Fibroblast of skin of abdomen (primary cell): ENCODE measurements at places on chromosomes 2 and 18.

DNA sequence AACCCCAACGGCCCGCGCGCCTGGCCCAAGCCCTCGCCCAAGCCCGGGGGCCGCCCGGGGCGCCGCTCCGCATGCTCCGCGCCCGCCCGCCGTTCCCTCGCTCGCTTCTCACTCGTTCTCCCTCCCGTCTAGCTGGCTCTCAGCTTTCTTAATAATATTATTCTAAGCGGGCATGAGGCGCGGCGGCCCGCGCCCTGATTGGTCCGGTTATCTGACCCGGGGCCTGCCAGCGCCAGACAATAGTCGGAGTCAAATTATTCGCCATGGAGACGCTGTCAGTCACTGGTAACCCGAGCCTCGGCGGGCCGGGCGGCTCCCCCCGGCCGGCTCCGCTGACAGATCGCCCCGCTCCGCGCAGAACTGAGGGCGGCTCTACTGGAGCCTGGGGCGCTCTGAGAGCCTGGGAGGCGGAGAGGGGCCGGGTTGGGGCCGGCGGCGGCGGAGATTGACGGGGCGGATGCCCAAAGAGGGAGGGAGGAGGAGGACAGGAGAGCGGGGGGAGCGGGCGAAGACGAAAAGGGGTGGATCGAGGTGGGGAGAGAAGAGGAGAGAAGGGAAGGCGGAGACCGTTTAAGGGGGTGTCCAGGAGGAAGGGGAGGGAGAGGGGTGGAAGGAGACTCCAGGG lies at the start of gene SIX2:
Gene SIX2 (minus strand): TSS at position 150 of the 625 bp plus-strand sequence. CDS start 342 bp downstream, outside the sequence.
- peak; percentile 92 for DNase-seq

GRCh38 chr2:88859461-88859860 lies 168.0 kb downstream of the RPIA start:
- no peak for DNase-seq

DNA sequence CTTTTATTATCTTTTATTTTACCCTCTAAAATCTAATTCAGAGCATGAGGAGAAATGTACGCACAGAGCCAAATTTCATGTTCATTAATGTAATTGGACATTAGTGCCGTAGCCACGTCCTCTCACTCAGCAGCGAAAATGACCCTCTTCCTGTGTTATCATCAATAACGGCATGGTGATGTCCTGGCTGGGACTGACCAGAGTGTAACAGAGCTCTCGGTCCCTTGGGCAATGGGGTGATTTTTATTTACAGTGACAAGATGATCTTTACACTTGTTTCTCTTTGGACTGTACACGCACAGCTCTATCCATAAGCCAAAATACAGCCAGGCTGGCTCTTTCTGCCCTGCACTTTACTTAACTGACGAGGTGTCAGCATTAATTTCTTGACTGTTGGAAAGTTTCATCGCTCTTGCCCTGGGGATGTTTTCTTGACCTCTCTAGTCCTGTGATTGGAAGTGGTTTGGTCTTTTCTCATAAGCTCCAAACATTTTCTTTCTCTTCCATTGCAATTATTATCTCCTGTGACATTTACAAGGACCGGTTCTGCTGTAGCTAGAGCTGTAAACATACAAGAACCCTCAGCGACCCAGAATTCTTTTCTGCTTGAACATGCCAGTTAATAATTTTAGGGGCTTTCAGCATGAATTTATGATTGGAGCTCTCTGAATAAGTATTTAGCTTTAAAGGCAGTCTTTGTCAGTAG lies 308.0 kb upstream of the PIK3C3 start:
- no peak for DNase-seq

GRCh38 chr18:71443706-71444480 lies 1100.2 kb downstream of the CBLN2 start:
- DNase-seq: peak; percentile 58

- DNase-seq: no peak
Measured at GRCh38 chr18:79952456-79952995, 1.1 kb upstream of the SLC66A2 start.

- DNase-seq: no peak
Measured at GRCh38 chr2:153589586-153589985, 111.0 kb upstream of the RPRM start.

- DNase-seq: peak; percentile 43
Measured at GRCh38 chr18:10289951-10290637, 164.3 kb upstream of the APCDD1 start.

DNA sequence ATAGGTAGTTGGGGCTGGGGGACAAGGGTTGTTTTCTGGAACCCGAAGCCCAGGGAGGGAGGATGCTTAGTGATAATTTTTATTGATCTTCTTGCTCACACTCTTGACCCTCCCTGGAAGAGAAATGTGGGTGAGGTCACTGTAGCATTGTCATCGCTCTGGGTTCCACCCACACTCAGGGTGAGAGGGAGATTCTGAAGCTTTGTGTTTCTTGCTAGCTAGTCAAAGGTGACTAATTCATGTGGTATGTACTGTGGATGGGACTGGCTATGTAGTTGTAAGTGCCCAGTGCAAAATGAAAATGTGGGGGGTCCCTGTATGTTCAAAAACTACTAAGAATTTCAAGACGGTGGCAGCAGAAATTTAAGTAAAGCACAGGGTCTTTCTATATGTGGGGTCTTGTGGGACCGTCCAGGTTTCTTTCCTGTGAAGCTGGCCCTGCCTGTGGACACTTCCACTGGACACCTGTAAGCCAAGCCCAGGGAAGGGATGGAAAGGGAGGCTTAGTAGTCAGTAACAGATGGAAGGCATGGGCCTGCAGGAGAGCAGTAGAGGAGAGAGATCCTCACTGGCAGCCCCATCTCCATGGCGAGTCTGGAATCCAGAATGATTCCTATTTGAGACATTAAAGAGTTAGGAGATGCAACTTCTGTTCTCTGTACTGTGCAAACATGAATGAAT lies 35.0 kb downstream of the TSN start:
- DNase-seq: peak; percentile 89

- DNase-seq: no peak
Measured at GRCh38 chr2:234989183-234989701, 37.4 kb downstream of the SH3BP4 start.

DNA sequence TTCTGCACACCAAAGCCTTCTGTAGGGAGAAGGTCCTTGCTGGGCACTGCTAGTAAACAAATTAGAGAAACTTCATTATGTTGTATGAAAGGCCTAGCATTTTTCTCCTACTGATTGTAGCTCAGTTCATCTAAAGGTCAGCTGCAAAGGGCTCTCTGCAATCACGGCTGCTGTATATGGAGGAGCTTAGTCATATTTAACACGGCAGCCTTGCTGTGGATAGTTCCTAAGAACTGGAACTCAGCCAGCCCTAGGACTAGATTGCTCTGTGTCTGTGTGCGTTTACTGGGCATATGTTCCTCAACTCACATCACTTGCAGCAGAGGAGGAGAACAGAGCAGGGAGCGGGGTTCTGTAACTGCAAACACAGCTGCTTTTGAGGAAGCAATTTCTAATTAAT lies 1103.9 kb upstream of the KLHL29 start:
- peak; percentile 93 for DNase-seq

- peak; percentile 18 for DNase-seq
Measured at GRCh38 chr2:120299561-120299960, 46.4 kb upstream of the INHBB start.

DNA sequence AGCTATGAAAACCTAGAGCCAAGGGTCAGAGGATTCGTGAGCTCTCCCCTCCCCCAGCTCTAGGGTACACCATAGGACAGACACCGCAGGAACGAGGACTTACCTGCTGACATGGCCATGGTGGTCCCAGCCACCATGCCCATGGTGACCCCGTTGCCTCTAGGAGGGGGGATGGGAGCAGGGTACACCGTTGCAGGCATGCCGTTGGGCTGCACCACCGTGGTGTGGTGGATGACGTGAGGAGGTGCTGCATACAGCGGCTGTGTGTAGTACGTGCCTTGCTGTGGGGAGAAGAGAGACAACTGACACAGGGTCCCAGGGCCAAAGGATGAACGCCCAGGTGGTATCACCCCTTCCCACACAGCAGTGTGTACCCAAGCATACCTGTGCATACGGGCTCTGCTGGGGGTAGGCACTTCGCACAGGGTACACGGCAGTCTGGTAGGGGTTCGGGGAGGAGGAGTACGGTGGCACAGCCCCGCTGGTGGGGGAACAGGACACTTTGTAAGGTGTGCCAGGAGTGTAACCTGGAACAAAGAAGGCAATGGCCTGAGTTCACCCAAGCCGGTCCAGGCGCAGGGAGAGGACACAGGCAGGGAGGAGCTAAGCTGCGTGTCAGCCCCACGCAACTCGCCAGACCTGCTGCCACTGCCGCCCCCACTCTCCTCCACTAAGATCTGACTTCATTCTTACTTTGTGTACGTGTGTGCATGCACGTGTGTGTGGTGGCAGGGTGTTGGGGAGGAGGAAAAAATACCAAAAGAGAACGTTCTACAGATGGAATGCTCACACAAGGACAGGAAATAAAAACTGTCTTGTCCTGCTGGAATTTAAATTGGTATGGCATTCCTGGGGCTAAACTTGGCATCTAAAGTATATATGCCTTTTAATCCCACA lies 37.8 kb downstream of the FAM168B start:
- DNase-seq: peak; percentile 79

GRCh38 chr18:22943847-22944246 lies 10.7 kb downstream of the RBBP8 start:
- DNase-seq: no peak

GRCh38 chr2:175011505-175011904 lies 6.3 kb upstream of the CHN1 start:
- DNase-seq: no peak

- no peak for DNase-seq
Measured at GRCh38 chr2:69721022-69721421, 20.9 kb upstream of the ANXA4 start.

DNA sequence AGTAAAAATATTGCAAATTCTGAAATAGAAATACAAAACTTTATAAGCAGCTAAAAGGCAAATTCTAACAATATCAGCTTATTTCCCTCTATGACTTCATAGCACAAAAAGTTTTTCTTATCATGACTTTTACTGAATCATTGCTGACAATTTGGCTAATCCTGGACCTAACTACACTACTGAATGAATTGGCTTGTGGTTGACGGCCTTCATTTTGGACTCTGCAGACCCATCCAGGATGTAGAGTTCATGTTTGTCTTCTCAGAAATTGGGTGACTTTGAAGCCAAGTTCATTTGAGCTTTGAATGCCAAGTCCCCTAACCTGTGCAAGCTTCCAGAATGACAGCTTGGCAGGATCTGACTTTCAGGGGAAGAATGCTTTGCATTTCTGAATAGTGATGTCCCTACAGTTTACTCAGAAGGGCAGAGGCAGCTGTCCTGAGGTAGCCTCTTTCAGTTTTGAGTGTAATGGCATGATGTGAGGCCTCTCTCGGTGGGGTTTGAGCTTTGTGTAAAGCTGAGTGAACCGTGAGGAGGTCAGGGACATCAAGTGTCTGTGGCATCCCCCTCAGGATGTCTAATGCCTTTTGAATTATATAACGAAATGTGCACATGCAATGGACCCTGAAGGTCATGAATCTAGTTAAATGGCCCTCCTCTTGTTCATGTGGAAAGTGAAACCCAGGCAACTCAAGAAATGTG lies 48.0 kb downstream of the EFEMP1 start:
- DNase-seq: peak; percentile 45

DNA sequence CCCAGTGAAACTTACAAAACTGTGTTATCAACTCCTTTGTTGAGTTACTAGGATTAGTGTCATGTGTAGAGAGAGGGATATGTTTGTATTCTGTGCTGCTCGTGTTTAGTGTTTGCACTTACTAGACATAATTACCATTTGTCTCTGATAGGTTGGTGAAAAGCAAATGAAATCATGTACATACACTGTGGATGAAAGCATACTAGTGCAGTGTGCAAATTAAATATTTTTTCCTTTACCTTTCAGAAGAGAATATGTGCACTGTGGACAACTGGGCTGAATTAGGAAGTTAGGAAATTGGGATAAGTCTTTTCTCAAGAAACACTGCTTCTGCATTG lies 1.2 kb downstream of the KIAA1328 start:
- no peak for DNase-seq

DNA sequence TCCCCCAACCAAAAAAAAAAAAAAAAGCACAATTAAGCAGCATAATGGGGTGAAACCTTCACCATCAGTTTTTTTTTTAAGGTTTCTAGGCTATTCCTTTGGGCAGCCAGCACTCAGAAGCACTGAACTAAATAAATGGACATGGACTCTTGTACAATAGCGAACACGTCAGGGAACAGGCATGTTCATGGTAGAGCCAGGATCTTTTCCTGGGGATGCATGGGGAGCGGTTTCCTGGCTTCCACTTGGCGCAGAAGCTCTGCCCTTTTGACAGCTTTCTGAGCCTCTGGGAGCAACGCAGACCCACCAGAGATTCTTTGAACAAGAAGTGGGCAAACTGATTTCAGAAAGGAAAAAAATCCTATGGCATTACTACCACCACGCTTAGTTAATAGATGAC lies 35.0 kb downstream of the ALPK2 start:
- DNase-seq: peak; percentile 27

GRCh38 chr2:190748966-190749365 lies 100.1 kb downstream of the NAB1 start:
- no peak for DNase-seq

- no peak for DNase-seq
Measured at GRCh38 chr2:144426355-144426754, 93.6 kb downstream of the ZEB2 start.

- no peak for DNase-seq
Measured at GRCh38 chr2:85240055-85240454, 87.7 kb downstream of the TGOLN2 start.

DNA sequence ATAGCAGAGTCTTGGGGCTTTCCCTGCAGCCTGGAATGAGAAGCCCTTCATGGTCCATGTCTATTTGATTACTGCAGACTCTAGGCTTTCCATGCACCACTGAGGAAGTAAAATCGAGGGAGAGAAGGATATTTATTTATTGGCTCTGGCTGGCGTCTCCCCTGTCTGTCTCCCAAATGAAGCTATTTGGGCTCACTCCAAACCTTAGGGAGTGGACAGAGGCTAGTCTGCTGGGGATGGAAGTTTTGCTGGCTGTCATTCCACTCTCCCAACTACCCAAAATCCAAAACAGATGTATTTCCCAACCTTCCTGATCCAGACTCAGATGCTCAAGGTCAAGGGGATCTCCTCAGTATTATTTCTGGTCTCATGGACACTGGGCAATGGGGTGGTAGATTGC lies 33.7 kb downstream of the TMEM17 start:
- DNase-seq: peak; percentile 72

DNA sequence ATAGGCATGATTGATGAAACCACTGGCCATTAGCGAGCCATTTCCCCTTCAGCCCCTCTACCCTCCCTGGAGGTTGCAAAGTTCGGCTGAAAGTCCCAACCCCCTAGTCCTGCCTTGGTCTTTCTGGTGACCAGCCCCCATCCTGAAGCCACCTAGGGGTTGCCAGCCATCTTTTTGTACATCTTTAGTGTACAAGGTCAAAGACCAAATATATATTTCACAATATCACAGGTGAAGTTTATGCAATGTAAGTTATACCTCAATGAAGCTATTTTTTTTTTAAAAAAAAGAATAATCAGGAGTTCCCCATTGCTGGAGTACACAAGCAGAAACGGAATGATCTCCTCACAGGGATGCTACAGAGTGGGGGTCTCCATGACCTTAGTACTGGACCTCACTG lies 31.3 kb downstream of the OSBPL1A start:
- no peak for DNase-seq

GRCh38 chr2:9714630-9715214 lies 83.9 kb upstream of the YWHAQ start:
- no peak for DNase-seq

- DNase-seq: no peak
Measured at GRCh38 chr18:8489761-8490160, 119.5 kb upstream of the RAB12 start.

GRCh38 chr2:71578767-71579342 lies 125.5 kb downstream of the DYSF start:
- no peak for DNase-seq

GRCh38 chr2:121038891-121039616 lies 245.9 kb downstream of the TFCP2L1 start:
- DNase-seq: no peak
